Lower leg skin (tissue), 4 donors: ENCODE measurements at places on chromosomes 4 and X. TPM values are rescaled to one million over a fixed set of nuclear protein-coding genes. Genes with fewer than 3 reads are reported as not detected.

GRCh38 chrX:131987252-131987651 lies 35.9 kb upstream of the STK26 start:
- DNase-seq, result no peak

GRCh38 chr4:23036503-23036902 lies 343.8 kb downstream of the GBA3 start:
- DNase-seq, result no peak

DNA sequence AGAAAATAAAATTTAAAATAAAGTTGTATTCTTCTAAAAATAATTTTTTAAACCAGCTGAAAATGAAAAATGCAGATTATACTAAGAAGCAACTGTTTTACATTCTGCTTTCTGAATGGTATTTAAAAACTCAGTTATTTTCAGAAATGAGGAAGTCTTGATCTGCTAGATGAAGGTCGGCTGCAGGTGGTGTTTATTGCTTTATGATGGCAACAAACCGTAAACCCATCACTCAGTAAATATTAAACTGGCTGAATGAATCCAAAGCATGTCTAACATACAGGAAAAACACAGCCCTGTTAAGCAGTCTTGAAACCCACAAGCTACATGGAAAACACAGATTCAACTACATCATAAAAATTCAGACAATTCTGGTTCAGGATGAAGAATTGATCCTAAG lies 29.3 kb downstream of the DYNLT3 start:
- no peak for DNase-seq

- DNase-seq, result no peak
These were observed 16.1 kb downstream of the CBR4 start for GRCh38 chr4:168993714-168994510.

GRCh38 chrX:128698573-128699181 lies 646.5 kb upstream of the ACTRT1 start:
- no peak for DNase-seq

DNA sequence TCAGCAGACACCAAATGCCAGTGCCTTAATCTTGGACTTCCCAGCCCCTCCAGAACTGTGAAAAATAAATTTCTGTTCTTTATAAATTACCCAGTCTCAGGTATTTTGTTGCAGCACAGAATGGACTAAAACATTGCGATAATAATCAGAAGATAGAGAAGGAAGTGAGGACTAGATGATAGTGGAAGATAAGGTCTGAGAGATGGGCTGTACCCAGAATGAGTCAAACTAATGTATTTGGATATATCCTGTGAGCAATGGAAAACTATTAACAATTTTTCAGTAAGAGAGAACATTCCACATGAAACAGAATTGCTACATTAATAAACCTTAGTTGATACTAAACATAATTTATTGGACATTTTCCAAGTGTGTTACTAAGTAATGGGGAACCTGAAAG lies 93.3 kb downstream of the FANCB start:
- DNase-seq, result no peak

DNA sequence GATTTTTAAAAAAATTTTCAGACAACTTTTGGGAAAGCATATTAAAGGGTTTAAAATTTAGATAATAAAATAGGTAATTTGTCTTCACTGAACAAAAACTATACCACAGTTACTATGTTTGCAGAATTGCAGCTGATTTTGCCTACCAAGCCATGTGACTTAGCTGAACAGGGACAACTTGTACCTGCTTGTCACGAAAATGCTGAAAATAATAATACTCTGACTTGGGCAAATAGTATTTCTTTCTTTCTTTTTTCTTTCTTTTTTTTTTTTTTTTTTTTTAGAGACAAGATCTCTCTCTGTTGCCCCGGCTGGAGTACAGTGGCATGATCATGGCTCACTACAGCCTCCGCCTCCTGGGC lies 225.2 kb upstream of the PPP1R2C start:
- no peak for DNase-seq

GRCh38 chr4:26724534-26724933 lies 136.1 kb upstream of the STIM2 start:
- no peak for DNase-seq

- no peak for DNase-seq
These were observed 8.4 kb upstream of the BST1 start for GRCh38 chr4:15694431-15694830.

DNA sequence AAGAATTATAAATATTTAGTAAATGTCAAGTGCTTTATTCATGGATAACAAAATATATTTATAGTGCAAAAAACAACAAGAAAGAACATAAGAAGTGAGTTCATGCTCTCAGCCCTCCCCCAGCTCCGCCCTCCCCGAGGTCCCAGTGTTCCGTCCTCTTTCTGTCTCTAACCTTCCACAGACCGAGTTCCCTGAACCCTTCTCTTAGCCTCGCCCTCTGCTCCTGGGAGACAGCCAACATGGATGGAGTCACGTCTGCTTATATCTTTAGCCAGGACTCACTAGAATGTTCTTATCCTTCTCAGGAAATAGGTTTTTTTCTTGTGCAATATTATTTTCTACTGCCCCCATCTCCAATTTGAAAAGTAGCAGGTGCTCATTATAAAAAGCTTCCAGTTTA lies 40.1 kb upstream of the HELT start:
- DNase-seq, result peak; percentile 72

DNA sequence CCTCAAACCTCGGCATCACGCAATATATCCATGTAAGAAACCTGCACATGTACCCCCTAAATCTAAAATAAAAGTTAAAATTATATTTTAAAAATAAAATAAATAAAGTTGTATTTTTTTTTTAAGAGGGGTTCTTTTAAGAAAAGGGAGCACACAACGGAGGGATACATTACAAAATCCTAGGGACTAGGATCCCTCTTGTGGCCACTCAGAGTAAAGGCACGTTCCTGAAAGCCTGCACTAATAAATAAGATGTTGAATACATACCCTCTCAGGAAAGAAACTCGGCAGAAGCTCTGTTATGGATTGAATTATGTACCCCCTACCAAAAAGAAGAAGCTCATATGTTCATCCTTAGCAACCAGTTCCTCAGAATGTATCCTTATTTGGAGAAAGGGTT lies 50.9 kb upstream of the PRDX4 start:
- no peak for DNase-seq

- DNase-seq, result no peak
These were observed 23.0 kb downstream of the ATG4A start for GRCh38 chrX:108114541-108114940.

- no peak for DNase-seq
These were observed 7.9 kb downstream of the BLOC1S4 start for GRCh38 chr4:6723851-6724250.

DNA sequence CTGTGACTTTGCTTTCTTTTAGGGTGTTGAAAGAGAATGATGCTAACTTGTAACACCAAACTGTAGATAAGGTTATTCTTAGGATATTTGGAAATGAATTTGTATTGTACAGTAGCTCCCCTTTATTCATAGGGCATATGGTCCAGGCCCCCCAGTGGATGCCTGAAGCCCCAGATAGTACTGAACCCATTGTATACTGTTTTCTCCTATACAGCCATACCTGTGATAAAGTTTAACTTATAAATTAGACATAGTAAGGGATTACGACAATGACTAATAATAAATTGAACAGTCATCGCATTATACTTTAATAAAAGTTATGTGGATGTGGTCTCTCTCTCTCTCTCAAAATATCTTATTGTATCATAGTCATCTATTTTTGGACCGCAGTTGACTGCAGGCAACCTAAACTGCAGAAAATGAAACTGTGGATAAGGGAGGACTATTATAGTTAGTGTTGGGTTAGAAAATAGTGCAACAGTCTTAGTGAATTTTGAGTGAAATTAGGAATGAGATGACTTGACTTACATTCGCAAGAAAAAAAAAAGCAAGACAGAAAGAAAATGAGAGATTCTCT lies 105.1 kb downstream of the CLDN22 start:
- no peak for DNase-seq

DNA sequence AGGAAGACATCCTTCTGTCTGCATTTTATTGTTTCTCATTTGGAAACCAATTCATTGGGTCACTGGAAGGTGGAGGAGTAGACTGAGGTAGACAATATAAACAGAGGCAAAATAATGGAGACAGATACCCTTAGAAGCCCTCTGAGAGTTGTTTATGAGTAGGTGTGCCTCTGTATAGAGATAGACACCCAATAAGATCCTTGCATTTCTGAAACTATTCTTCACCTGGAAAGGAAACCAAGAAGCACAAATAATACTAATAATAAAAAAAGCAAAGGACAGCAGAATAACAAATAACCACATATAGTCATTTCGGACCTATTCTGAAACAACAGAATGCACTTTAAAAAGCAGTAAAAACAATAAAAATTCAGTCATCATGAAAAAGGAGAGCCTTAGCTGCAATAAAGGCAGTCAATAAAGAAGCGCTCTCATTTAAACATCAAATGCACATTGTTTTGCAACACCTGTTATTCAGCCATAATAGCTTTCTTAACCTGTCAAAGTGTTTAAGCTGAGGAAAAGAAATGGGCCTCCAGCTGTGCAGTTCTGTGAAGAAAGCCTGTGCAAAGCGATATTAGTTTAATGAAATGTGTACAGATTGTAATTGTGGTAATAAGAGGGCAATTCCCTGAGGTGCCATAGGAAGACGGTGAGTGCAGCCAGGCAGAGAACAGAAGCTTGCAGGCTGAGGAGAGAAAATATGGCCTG lies 904.2 kb downstream of the STPG2 start:
- DNase-seq, result no peak

DNA sequence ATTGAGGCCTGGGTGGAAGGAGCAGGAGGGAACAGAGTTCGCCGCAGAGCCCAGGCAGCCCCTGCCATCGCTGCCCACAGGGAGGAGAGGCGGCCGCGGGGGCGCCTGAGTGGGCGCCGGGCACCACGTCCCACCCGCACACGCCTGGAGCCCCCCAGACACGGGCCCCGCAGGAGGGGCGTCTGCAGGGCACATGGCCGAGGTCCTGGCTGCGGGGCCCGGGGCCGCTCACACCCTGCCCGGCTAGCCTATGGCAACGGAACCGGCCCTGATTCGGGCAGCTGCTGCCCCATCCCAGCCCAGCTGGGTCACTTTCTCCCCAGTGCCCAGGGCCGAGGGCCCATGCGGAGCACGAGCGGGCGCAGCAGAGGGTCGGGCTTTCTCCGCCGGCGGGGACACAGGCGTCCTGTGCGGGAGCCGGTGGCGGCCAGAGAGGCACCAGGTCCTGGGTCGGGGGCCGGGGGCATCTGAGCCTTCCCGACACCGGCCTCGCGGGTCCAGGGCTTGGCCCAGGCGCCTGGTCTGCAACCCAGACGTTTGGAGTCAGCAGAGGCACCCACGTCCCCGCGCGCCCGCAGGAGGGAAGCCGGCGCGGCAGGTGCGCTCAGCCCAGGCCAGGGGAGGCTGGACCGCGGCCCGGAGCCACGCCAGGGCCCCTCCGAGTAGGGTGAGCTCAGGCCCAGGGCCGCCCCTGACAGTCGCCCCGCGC lies 91.2 kb downstream of the FAM53A start:
- no peak for DNase-seq

- no peak for DNase-seq
These were observed 11.9 kb upstream of the SEL1L3 start for GRCh38 chr4:25874655-25875054.

- no peak for DNase-seq
These were observed 141.3 kb downstream of the PALLD start for GRCh38 chr4:168637872-168638756.

DNA sequence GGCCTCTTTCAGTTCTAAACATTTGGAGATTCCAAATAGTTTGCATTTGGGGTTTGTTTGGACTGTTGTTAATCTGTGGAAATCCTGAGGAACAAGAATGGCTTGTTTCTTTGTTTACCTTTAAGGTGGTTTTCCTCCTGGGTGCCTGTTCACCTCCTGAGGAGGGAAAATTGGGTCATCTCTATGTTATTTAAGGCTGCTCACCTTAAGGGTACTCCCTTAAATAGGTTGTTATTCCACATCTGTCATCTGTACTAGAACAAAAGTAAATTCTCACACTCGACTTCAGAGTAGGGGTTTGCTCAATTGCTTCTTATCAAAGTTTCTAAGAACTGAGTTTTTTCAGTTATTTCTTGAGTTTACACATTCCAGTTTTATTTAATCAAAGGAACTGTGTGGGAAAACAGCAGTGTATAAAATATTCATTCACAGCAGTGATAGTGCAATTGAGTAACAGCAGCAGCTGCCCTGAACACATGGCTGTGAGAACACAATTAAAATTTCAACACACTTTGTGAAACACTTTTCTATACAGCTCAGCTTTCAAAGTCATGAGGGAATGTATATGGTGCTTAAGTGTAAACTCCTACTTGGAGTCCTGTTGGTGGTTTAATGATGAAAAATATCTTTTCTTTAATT lies 238.5 kb upstream of the PGRMC2 start:
- no peak for DNase-seq

DNA sequence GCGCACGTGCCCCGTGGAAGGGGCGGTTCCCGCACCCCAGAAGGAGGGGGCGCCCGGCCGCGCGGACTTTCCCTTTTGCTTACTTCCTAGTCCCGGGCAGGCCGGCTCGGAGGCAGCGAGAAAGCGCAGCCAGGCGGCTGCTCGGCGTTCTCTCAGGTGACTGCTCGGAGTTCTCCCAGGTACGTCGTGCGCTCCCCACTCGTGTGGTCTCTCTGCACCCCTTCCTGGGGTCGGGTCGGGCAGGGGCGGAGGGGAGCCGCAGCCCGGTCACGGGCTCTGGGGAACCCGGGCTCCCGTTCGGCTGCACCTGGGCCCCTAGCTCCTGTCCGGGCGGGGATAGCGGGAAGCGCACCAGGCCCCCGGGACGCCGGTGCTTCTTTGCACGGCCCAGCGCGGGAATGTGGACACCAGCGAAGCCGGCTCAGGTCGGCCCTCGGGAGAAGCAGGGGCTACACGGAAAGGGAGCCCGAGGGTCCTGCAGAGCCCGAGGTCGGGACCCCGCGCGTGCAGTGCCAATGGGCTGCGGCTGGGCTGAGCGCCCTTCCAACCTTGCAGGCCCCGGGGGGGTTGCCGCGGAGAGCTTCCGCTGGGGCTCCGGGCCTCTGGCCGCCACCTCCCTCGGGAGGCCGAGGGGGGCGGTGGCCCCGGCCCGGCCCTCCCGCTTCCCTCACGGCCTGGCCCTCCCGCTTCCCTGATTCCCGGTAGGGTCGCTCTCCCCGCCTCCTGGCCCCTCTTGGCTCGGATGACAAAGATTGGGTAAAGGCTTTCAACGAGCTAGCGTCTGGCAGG lies at the start of gene TLR2:
TSS of gene TLR2 (plus strand) at position 99 of the 789 bp plus-strand sequence. CDS start 18,628 bp downstream, outside the sequence.
- peak; percentile 59 for DNase-seq

Gene MAPK10
- total RNA-seq, result 3.2 TPM

Gene GPC3
- 18.6 TPM for total RNA-seq

Gene NFXL1
- 33.2 TPM for total RNA-seq

Gene NHS
- 3.2 TPM for total RNA-seq

Gene BLOC1S4
- 24.2 TPM for total RNA-seq

Gene MAGED4
- not detected for total RNA-seq

Gene HSPA4L
- 15.8 TPM for total RNA-seq

Gene TIGD4
- total RNA-seq, result 0.10 TPM

Gene TMEM184C
- 26.6 TPM for total RNA-seq

Gene MID2
- total RNA-seq, result 61.3 TPM

Gene PCDH18
- 4.4 TPM for total RNA-seq
